Fibroblast of skin of right biceps (primary cell): ENCODE measurements at places on chromosomes 12 and 14.

GRCh38 chr14:97452314-97452713 is 655.1 kb downstream of the VRK1 start:
- DNase-seq = no peak

GRCh38 chr12:95922231-95922630 is 20.2 kb downstream of the CCDC38 start:
- DNase-seq = peak; percentile 53

DNA sequence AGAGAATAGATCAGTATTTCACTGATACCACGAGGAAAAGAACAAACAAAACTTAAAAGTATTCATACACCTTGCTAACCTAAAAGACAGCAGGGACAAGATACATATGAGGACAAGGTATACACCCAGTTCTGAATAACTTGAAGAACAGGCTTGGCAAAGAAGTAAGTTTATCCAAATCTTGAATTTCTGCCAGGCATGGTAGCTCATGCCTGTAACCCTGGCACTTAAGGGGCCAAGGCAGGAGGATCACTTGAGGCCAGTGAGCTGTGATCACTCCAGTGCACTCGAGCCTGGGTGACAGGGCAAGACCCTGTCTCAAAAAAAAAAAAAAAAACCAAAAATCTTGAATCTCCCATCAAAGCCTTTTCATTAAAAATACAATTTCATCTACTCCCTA is 25.0 kb downstream of the EIF2S1 start:
- DNase-seq = no peak

GRCh38 chr12:119024356-119024755 is 43.0 kb downstream of the SRRM4 start:
- no peak for DNase-seq

DNA sequence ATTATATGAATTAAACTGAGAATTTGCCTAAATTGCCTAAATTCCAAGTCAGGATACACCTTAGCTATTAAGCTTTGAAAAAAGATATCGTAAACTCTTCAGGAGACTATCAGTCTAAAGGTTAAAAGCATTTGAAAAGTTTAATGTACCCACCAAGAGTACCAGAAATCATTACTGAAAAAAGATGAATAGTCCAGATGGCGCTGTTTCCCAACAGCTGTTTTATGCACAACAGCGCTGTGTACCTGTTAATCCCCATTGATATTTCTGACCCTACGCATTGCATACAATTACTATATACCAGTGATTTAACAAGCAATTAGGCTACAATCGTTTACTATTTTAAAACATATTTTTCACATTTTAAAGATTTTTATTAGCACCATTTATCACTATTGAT is 185.0 kb downstream of the PLCZ1 start:
- DNase-seq = no peak

DNA sequence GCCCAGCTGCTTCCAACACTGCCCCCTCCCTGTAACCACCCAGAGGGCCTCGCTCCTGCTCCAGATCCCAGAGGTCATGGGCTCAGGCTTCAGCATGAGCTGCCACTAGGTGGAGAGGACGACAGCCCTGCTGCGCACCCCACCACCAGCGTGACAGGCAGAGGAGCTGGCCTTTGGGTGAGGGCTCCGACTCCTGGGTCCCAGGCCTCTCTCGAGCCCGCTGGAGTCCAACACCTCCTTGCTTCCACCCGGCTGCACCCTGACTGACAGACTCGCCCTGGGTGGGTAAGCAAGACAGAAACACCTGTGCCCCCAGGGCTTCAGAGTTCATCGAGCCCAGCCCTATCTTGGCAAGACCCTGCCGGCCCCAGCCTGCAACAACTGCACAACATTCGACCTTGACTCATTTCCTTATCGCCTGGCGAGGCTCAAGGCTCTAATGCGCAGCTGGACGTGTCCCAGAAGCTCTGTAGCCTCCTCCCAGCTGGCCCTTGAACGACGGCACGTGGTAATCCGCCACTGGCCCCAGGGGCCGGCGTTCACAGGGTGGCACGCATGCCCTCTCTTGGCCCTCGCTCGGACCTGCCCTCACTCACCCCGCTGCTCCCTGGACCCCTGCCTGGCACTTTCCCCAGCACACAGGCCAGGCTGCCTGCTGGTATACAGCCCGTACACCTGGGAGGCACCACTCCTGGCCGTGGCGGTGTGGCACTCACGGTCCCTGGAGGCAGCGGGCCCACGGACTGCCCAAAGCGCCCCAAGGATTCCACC is 28.0 kb downstream of the VPS37B start:
- no peak for DNase-seq

DNA sequence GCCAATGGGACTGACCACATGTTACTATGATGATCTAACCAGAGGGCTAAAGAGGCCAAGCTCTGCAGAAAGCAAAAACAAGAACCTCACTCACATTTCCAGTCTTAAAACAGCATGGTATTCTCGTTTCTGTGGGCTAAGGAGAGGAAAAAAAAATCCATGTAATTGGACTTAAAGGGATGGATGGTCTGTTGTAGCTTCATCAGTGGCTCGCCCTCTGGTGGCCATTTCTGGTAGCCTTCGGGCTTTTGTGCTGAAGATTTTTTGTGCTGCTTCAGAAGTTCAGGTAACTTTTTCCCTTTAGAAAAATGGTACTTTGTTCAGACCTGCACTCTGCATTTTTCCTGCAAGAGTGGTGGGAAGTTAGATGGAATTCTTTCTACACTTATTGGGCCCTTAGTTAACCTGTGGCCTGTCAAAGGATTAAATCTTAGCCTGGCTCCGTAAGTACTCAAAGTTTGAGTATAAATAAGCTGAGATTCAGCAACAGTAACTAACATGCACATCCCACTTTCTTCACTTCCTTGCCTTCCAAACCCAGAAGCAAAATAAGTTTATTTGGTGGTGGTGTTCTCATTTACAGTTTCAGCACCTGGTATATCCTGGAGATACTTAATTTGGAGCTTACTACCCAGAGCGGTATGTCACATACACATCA is 22.3 kb downstream of the DCAF4 start:
- DNase-seq = peak; percentile 64

DNA sequence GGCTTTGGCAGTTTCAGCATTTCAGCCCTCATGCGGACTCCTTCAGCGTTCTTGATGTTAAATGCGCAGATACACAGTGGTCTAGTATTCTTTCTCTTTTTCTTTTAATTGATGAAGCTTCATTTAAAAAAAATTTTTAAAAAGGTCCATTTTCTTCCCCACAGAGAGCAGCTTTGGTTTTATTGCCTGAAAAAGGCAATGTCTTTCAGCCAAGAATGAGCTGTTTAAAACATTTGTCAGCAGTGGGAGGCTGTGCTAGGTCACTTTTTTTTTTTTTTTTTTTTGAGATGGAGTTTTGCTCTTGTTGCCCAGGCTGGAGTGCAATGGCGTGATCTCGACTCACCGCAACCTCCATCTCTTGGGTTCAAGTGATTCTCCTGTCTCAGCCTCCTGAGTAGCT is 13.5 kb downstream of the KMT5A start:
- no peak for DNase-seq

DNA sequence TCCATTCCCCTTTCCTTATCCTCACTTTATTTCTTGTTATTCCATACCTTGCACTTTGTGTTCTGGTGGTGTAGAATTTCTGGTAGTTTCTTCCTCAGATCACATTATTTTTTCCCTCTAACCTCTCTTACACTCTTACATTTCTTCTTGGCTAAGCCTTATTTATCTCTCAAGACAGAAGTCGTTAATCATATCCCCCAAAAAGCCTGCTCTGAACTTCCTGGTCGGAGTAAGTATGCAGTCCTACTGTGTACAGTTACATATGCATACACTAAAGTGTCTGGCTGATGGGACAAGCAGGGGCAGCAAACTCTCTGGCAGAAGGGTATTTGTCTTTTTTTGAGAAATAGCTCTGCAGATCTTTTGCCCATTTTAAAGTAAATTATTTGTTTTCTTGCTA is 33.1 kb upstream of the USP15 start:
- DNase-seq = no peak

DNA sequence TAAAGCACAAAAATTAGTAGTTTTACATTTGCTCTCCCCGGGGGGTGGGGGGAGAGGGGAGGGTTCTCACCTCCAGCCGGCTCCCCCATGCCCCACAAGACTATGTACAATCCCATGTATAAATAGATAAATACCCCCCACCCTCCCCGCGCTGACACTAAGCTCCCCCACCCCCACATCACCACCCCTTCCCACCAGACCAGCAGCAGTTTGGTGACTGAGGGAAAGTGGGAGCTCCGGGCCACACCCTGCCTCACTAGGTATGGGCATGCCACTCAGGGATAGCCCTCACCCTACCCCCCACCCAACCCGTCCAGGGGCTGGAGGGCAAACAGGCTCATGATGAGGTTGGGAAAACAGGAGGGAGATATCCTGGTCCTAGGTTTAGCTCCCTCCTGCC is 1.9 kb upstream of the PRKAG1 start:
- DNase-seq = no peak

- no peak for DNase-seq
Observed at GRCh38 chr12:131105736-131106348, 152.1 kb downstream of the ADGRD1 start.

DNA sequence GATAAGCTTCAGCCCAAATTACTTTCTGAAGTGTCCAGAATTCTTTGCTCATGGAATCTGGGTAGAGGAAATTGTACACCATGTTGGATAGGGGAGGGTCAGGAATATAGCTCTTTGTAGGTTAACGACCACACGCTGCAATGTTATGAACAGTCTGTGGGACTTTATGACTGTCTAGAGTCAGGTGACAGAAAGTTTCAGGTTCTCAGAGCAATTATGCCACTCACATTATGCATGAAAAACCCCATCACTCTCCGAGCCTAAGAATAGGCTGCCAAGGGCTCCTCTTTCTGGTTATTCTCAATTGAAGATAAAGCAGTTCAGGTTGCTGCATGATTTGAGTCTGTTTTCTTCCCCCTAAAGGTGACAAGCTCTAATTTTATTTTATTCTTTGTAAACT is 430.9 kb downstream of the ATP23 start:
- no peak for DNase-seq

GRCh38 chr12:64412459-64412858 is 8.3 kb downstream of the XPOT start:
- peak; percentile 44 for DNase-seq

- DNase-seq = no peak
Observed at GRCh38 chr14:106848330-106849121, 1322.1 kb downstream of the TMEM121 start.

GRCh38 chr12:57477710-57478681 is 1.7 kb downstream of the ARHGAP9 start:
- peak; percentile 34 for DNase-seq

GRCh38 chr14:63472986-63473788 is 70.0 kb downstream of the PPP2R5E start:
- peak; percentile 36 for DNase-seq

DNA sequence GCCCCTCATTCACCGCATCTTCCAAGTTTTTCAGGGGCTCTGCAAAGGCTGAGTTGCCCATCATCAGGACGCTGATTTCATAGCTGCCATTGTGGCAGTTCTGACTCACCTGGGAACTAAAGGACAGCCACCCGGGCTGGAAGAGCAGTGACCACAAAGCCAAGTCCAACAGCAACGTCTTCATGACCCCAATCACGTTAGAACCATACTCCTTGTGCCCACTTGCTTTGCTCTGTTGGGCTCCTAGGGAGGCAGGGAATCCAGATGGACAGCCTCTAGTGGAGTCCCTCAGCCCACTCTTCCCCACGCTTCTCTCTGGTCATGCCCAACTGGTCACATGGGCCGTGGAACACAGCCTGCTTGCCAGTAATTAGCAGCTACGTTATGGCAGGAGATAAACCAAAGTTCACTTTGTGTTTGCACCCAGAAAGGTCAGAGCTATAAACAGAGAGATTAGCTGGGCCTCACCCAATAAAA is at the start of gene GUCY2C:
Gene GUCY2C, minus strand, starts transcription at position 335 of the 477 bp plus-strand sequence. Its CDS starts 151 bp downstream, at position 184.
- DNase-seq = no peak

DNA sequence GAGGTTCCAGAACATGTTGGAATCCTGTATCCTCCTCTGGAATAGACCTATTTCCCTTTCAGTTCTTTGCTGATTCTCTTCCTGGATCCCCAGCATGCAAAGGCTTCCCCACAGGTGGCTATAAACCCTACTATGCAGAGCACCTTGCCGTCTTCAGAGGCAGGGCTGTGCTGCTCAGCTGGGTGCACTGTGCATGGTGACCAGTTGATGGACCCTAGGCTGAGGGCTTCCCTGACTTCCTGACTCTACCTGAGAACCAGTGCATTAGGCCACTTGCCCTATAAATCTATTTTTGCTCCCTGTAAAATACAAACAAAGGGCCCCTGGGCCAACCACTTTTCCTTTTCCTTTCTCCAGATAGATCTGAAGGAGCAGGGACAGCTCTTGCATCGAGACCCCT is 14.1 kb downstream of the ZNF219 start:
- DNase-seq = no peak

- no peak for DNase-seq
Observed at GRCh38 chr12:86015026-86015425, 140.9 kb downstream of the NTS start.

DNA sequence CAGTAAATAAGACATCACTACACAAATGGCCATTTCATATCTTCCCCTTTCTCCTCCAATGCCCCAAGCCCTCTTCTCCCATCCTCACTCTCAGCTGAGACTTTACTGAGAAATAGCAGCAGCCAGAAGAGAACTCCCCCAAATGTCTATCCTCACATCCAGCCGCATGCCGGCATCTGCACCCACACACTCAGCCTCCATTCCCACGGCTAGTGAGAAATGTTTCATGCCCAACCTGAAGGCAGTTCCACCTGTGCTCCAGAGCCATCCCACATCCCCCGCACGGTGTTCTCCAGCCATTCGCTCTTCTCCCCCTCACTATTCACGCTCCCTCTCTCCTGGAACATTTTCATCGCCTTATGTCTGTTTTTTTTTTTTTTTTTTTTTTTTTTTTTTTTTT is 208.7 kb upstream of the DIO3 start:
- no peak for DNase-seq

DNA sequence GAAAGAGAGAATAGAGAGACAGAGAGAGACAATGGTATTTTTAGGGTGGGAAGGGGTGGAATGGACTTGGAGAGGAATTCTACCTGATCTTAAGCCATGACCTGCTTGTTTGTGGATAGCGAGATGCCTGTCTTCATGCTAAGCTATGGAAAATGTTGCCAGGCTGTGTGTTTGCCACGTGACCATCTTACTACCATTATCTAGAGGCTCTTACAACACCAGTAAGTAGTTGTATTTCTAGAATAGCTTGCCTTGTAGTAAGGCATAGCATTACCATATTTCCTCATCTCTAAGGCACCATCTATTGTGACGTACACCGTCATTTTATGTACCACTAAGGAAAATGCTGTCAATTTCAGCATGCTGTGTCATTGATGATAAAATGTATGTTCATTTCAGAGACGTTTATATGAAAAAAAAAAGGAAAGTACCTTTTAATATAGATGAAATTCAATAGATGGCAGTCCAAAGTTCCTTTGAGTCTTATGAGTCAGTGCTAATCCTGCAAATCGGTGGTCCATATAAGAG is 75.6 kb upstream of the RASSF3 start:
- no peak for DNase-seq
